ENCODE measurements at places on chromosomes 7 and 10.

- DNase-seq: no peak
These were observed 61.7 kb upstream of the MDFIC start for GRCh38 chr7:114860206-114860605.

- DNase-seq: no peak
These were observed 55.9 kb downstream of the SHH start for GRCh38 chr7:155756322-155756721.

GRCh38 chr7:75055830-75056772, 17.5 kb downstream of the RCC1L start:
- DNase-seq: no peak

- no peak for DNase-seq
These were observed 61.5 kb upstream of the FERD3L start for GRCh38 chr7:19206721-19207120.

GRCh38 chr7:110889335-110889734, 201.6 kb upstream of the LRRN3 start:
- DNase-seq: no peak

GRCh38 chr7:76217942-76218566, 16.4 kb downstream of the SRRM3 start:
- DNase-seq: no peak

- DNase-seq: no peak
These were observed 335.2 kb upstream of the NPSR1 start for GRCh38 chr7:34322841-34323240.

DNA sequence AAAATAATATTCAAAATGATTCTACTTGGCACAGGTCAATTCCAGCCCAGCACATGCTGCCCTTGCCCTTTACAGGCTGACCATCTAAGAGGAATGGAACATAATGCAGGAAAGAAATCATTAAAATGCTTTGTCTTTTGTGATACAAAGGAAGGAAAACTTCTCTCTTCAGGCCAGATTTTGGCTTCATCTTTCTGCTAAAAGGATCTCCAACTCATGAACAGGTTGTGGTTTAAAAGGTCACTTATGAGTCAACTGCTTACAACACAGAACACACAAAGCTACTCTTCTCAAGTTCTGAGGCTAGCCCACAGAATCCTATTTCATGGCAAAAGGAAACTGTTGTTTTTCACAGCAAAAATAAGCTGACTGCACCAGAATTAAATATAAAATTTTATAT, 197.1 kb downstream of the DOCK4 start:
- DNase-seq: no peak

GRCh38 chr7:53062796-53063195, 27.4 kb downstream of the POM121L12 start:
- DNase-seq: no peak

DNA sequence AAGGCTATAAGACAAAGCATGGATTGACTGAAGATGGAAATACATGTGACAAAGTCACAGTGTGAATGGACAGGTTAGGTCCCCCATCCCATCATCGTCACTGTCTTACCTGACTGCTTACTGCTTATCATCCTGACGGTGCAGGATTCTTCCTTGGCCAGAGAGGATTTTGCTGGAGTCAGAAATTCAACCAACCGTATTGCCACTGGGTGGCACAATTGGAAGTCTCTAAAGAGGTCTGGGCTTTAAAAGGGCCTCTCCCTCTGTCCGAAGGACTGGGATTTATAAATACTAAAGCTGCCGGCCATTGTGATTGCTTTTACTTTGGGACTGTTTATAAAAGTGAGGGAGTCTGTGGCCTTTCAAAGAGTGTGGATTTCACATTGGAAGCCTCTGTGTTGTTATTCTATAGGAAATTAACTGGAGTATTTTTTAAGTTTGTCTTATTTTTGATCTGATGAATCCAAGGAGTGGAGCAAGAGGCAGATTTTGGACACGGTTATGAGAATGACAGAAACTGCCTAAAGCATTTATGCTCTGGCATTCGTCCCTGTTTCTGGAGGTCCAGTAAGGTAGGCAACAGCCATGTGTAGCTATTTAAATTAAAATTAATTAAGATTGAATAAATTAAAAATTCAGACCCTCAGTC, 113.3 kb upstream of the CREB5 start:
- peak; percentile 62 for DNase-seq

GRCh38 chr10:49241385-49241784, 53.2 kb upstream of the TMEM273 start:
- DNase-seq: no peak

DNA sequence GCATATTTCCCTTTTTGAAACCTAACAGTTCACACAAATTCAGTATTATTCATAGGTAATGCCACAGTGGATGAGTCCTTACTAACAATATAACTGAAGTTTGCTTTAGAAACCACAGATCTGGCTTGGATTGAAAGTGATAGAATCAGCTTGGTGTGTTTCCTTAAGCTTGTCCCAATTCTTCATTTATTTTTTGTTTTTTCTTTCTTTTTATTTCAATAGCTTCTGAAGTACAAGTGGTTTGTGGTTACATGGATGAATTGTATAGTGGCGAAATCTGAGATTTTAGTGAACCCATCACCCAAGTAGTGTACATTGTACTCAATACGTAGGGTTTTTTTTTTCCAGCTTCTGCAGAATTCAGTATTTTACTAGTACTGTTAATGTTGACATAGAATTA, 518.2 kb upstream of the SEMA3D start:
- no peak for DNase-seq

DNA sequence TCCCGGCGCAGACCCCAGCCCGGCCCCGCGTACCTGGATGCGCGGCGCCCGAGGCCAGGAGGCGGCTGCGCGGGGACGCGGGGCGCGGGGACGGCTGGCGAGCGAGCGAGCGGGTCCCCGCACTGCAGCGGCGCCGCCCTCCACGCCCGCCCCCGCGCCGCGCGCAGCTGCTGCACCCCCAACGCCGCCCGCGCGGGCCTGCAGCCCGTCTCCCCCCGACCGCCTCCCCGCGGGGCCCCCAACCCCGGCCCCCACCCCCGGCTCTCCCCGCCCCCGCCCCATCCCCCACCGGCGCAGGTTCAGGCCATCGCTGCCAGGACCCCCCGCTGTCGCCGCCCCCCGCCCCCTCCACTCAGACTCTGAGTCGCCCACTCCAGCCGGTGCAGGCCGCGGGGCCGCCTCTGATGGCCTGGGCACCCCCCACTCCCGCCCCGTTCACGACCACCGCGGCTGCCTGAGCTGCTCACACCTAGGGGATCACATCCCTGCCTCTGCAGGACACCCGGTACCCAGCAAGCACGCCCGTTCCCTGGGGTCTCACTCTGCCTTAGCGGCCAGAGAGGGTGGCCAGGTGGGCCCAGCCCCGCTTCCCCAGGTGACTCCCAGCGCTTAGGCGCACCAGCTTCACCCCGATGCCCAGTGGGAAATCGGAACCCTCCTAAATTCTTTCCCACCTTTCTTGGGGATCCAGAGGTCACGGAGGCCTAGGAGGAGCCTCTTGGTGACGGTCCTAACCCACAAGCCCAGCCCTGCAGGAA, 13.9 kb upstream of the DNAAF5 start:
- DNase-seq: no peak

- no peak for DNase-seq
These were observed at the start of gene IL2RA for GRCh38 chr10:6062101-6062771. Gene IL2RA, minus strand, starts transcription at chr10:6062367. Its CDS starts 216 bp downstream, at chr10:6062151.

DNA sequence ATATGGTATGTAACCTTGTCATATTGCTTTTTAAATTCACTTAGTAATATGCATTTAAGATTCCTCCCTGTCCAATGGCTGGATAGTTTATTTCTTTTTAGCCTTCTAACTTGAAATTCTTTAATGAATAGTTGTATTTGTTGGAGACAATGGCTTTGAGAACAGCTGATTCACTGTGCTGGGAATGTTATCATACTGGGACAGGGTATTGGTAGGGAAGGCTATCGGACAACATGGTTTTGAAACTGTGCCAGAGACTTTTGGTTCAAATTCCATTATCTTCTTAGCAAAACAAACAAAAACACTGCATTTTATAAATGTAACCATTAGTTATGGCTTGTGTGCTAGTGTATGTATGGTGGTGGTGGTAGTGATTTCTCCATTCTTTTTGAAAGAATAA, 517.1 kb upstream of the ANKRD30A start:
- no peak for DNase-seq

- DNase-seq: no peak
These were observed 77.0 kb upstream of the INHBA start for GRCh38 chr7:41779918-41780317.

GRCh38 chr7:132349075-132349474, 227.2 kb downstream of the PLXNA4 start:
- DNase-seq: no peak

DNA sequence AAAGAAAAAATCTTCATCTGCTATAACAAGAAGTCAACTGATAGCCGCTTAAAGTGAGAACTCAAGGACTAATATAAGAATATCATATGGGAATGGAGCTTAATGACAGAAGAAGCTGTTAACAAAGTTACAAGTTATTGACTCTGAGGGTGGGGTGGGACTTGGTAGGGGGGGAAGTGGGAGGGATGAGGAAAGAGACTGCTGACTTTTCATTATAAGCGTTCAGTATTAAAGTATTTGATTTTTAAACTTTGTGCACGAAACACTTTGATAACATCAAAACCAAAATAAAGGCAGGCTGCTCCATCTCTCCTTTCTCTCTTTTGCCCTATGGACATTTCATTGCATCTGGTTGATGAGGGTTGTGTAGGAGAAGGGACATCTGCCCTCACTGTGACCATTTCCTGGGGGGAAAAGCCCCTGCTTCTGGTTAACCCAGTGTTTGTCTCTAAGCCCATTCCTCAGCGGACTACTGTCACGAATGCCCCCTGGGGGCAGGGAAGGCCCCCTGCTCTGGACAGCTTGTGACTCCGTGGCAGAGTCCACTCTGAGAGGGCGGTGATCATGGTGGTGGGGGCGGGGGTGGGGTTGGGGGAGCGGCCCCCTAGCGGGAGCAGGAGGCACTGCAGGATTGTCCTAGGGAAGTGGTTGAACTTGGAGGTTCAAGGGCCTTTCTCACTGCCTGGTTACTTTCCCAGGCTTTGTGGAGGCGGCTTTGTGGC, 17.4 kb downstream of the SLC13A4 start:
- DNase-seq: no peak

DNA sequence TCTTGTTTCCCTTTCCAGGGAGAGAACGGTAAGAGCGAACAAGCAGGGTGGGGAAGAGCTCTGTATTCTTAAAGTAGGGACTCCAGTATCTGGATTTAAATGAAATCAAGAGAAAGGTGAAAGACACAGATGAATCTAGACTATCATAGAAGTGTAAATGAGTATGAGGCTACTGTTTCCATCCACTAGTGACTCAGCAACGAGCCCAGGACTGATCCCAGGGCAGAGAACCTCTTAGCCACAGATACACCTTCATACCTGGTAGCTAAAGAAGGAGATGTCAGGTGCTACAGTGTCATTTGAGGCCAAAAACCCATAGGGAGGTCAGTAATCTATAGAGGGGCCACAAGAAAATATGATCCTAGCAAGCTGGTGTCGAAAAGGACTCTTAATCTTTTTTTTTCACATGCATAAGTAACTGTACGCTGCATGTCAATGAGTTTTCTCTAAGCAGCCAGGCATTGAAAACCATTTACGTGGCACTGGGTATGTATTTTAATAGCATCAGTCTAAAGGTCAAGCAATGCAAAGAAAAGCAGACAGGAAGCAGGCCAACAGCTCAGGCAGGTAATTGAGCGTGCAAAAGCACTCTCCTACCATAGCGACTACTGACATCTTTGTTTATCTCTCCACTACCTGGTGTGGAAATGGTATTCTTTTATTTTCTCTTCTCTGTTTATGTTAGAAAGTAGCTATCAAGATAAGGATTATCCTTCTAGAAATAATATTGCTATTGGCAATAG, 91.5 kb upstream of the EGR2 start:
- peak; percentile 40 for DNase-seq

- no peak for DNase-seq
These were observed 2.1 kb downstream of the MRPL32 start for GRCh38 chr7:42934291-42934690.

DNA sequence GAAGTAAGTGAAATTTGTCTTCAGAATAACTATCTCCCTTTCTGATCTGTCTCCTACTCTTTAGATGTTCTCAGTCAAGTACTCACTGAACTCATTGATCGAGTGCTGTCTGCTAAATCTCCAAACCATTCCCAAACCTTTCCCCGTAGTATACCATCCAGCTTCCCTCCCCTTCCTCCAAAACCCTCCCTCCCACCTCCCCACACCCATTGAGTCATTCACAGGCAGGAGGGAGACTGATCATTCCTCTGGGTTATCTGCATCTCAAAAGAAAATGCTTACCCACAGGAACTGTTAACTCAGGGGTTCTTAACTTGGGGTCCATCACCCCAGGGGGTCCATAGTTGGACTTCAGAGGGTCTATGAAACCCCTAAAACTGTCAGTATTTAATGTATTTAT, 37.4 kb downstream of the GOT1 start:
- DNase-seq: no peak

GRCh38 chr7:18770154-18770811, 274.7 kb downstream of the HDAC9 start:
- DNase-seq: no peak

- DNase-seq: no peak
These were observed 132.3 kb downstream of the THSD7A start for GRCh38 chr7:11699666-11700065.

GRCh38 chr7:25353196-25353595, 124.9 kb upstream of the NPVF start:
- DNase-seq: no peak

DNA sequence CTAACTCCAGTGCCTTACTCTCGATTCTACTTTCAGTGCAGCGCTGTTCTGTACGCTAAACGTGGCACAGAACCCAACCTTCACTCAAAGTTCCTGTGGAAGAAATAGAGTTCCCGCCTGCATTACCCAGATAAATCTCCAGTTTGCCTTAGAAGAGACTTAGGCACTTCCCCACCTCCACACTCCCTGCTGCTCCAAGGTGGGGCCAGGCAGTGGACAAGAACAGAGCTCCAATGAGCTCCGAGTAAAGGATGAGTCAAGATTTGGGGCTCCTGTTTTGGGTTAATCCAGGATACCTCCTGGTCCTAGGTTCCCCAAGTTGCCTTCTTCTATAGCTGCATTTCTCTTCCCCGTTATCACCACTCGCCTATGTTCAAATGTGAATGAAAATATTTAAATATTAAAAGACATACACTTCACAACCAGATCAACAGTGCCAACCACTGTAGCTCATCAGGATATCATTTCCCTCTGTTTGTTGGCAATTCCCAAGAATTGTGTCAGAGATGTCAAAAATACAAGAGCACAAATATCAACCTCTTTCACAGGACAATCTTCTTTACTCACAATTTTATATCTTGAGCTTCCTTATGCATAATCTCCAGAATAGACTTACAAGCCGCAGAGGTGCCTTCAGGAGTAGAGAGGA, 48.0 kb downstream of the MALSU1 start:
- DNase-seq: no peak

DNA sequence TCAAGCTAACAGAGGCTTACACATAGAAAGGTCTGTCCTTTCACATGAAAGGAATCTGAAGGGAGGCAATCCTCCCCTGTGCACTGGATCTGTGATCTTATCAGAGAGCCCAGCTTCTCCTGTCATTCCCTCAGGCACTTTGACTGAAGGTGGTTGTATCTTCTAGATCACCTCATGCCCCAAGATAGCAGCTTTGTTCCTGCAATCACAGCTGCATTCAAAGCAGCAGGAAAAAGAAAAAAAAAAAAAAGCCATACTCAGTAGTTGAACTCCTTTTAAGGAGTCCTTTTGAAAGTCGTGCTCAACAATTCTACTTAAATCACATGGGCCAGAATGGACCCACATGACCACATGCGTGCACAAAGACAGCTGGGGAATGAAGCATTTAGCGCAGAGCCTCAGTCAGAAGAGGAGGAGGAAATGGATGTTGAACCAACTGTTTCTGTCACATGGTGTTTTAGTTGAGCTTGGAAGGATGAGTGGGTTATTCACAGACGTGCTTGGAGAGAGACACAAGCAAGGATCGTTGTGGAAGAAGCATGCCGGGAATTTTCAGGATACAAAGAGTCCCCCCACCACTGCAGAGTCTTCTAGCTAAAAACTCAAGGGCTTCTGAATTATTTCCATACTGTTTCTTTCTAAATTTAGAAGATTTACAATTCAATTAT, 13.0 kb upstream of the PFKP start:
- DNase-seq: no peak

Measured in NCI-H1417 (cell line).